ENCODE measurements at places on chromosomes 6 and 20.

DNA sequence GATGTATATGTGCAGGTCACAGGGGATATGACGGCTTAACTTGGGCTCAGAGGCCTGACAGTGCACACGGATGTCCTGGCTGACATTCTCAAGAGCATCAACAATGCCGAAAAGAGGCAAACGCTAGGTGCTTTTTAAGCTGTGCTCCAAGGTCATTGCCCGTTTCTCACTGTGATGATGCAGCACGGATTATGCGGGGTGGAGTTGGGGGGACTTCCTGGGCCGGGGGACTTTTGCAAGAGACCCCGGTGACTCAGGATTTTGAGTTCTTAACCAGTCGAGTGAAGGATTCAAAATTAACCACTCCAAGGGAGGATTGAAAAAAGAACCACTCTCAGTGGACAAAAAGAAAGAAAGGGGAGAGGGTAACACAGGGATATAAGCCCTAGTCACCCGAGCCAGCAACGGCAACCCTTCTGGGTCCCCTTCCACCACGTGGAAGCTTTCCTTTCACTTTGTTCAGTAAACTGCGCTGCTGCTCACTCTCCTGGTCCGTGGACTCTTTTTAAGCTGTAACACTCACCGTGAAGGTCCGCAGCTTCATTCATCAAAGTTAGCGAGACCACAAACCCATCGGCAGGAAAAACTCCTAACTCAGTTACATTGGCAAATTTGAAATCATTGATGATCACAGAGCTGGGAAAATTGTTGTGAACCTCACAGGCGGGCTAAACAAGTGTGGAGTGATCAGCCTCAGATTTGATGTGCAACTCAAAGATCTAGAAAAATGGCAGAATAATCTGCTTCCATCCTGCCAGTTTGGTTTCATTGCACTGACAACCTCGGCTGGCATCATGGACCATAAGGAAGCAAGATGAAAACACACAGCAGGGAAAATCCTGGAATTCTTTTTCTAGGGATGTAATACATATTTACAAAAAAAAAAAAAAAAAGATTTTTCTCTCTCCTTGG, 199.3 kb downstream of the ARID1B start:
- DNase-seq = no peak

- DNase-seq = peak; percentile 41
Observed at GRCh38 chr6:142942805-142943227, 2.2 kb downstream of the HIVEP2 start.

GRCh38 chr6:146287691-146288369, 255.8 kb upstream of the RAB32 start:
- no peak for DNase-seq

DNA sequence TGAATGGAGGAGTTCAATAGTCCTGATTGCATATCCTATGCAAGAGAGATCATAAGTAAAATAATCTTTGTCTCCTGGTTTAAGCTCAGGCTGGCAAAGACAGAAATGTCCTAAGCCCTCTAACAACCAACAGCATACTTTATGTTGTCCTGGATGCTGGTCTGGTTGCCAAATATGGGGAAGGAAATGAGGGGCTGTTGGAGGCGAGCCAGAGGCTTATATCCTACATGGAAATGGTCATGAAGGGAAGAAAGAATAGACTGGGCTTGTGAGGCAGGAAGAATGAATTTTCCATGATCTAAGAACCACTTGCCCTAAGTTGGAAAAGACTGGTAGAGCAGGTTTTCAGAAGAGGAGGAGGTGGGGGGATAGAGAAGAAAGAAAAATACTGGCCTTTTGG, 237.1 kb downstream of the SMOC2 start:
- no peak for DNase-seq

GRCh38 chr6:124928851-124929250, 33.4 kb upstream of the RNF217 start:
- DNase-seq = no peak

DNA sequence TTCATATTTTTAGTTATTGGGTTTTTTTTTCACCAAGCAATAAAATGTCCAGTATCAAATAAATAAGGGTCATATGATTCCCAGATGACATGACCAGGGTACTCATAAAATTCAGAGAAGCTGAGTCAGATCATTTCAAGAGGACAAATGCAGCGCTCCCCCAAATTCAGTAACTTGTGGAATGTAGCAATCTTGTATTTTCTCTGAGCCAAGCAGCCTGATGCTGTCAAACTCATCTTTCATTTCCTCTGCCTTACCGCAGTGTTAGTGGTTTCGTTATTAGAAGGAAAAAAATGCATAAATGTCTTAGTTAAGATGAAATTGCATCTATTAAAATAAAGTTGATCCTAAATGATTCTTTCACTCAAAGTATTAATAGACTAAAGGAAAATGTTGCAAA, 57.8 kb upstream of the EDN1 start:
- DNase-seq = no peak

DNA sequence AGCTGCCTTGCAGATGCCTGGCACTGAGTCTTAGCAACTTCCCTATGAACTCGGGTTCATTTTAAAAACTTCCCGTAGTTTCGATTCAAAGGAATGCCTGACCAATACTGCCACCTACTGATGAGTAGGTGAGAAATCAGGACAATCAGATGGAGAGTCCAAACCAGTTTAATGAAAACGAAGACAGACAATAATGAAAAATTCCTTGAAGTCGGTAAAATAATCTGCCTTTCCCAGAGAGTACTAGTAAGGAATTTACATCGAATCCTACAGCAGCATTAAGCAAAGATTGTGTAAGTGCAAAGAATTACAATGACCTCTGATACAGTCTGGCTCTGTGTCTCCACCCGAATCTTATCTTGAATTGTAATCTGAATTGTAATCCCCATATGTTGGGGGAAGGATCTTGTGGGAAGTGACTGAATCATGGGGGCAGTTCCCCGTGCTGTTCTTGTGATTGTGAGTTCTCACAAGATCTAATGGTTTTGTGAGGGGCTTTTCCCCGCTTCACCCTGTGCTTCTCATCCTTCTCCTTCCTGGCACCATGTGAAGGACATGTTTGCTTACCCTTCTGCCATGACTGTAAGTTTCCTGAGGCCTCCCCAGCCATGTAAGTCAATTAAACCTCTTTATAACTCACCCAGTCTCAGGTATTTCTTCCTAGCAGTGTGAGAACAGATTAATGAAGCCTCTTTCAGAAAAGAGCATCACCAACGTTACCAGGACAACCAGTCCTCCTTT, 134.4 kb downstream of the ARHGAP18 start:
- peak; percentile 17 for DNase-seq

GRCh38 chr6:103269581-103269980, 1590.1 kb downstream of the HACE1 start:
- DNase-seq = no peak

- no peak for DNase-seq
Observed at GRCh38 chr6:85576476-85576875, 17.2 kb downstream of the SNX14 start.

DNA sequence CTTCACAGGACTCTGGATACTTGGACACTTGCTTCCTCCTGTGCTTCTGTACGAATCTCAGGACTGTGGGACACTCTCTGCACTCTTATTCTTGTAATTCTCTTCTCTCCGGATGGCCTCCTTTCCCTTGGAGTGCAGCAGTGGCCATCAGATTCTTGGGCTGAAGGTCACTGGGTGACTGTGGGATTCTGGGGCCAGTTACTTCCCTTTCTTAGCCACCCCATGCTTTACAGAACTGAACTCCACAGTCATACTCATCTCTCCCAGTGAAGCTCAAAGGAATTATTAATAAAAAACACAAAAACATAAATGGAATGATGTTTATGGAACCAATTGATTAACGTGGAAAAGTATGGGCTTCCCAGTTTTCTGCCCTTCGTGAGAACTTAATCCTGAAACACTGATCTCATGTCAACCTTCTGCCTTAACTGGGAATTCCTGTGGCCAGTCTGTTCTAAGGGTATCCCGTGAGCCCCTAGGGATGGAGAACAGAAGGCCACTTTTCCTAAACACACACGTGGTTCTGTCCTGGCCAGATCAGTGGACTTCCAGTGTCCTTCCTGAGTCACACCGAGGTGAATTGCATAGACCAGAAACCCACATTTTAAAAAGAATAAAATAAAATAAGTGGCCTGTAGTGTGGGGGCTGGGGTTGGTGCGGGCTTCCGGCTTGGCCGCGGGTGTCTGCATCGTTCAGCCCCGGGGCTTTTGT, 23.6 kb upstream of the HLA-E start:
- no peak for DNase-seq

- DNase-seq = no peak
Observed at GRCh38 chr20:63893999-63894357, 948 bp upstream of the DNAJC5 start.

GRCh38 chr6:81906709-81907204, 154.3 kb upstream of the TENT5A start:
- DNase-seq = no peak

GRCh38 chr6:119449331-119450156, 100.0 kb upstream of the MAN1A1 start:
- no peak for DNase-seq

- peak; percentile 17 for DNase-seq
Observed at GRCh38 chr6:22954749-22955385, 385.5 kb downstream of the HDGFL1 start.

DNA sequence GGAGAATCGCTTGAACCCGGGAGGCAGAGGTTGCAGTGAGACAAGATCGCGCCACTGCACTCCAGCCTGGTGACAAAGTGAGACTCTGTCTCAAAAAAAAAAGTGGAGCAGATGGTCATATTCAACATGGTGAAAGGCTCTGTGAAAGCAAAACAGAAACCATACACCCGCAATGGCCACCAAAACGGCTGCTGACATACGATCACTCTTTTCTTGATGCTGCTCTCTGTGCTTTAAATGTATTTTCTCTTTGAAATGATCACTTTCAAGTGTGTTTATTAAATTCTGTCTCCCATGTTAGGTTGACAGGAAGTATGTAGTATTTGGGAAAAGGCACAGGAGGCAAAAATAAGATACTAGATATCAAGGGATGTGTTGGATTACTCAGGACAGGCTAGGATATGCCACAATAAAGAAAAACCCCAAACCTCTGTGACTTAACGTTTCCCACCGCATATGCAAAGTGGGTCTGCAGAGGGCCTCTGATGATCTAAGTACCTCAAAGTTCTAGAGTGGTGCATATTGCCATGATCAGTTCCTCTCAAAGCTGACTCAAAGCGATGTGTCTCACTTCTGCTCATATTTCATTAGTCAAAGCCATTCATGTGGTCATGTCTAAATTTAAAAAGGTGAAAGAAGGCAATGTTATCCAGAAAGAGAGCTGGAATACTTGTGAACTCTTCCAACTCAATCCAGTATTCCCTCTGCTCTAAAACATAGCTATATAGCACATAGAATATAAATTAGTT, 155.1 kb upstream of the SOX4 start:
- DNase-seq = no peak

GRCh38 chr6:135372758-135373157, 124.8 kb downstream of the AHI1 start:
- no peak for DNase-seq

DNA sequence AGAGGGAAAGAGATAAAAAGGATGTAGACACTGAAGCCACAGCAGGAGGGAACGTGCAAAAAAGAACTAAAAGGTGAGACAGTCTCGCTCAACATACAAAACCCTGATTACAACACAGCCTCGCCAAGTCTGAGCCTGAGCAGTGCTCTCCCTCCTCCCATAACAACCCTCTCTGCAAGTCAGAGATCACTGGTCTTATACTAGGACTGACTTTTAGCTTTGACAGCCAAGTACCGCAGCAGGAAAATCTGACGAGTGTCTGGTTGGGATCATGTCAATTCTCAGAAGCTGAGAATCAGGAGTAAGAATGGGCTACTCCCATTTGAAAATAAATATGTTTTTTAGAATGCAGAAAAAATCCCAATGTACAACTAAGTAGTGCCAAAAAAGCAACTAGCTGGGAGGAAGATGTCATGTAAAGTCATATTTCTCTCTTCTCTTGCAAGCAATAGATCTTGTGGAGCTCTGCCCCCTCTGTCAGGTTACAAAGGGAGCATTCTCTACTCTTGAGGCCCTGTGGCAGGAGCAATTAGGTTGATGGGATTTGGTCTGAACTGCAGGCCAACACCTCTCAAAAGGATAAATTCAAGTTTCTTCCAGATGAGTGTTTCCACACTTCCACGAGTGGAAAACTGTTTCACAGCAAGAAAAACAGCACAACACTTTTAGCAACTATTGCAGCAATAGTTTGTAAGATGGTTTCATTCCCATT, 118.9 kb upstream of the COL21A1 start:
- DNase-seq = no peak

GRCh38 chr6:125107896-125108295, 45.7 kb upstream of the TPD52L1 start:
- no peak for DNase-seq

DNA sequence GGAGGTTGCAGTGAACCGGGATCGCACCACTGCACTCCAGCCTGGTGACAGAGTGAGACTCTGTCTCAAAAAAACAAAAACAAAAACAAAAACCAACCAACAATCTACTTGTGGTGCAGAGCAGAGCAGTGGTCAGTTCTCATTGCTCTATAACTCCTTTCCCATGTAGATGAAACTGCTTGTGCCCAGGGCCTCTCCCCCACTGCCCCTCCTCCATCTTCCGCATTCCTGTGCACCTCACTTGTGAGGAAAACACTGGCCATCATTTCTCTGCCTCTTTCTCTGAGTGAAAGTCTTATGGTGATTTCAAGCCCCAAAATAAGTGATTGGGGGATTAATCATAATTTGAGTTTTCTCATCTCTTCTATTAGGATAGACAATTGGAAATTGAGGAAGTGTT, 63.9 kb upstream of the GLP1R start:
- no peak for DNase-seq

DNA sequence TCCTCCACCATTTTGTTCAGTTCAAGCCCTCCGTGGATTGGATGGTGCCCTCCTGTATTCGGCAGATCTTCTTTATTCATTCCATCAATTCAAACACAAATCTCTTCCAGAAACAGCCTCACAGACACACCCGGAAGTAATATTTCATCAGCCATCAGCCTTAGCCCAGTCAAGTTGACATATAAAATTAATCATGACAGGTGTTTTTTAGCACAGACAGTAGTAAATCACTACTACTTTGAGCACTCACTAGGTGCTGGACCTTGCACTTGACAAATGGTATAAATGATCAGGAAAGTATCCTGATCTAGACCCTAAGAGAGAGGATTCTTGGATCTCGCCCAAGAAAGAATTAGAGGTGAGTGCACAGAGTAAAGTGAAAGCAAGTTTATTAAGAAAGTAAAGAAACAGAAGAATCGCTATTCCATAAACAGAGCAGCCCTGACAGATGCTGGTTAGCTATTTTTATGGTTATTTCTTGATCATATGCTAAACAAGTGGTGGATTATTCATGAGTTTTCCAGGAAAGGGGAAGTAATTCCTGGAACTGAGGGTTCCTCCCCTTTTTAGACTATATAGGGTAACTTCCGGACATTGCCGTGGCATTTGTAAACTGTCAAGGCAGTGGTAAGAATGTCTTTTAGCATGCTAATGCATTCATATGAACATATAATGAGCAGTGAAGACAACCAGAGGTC, 194.6 kb upstream of the LAMP5 start:
- DNase-seq = no peak

Measured in HuH-7 (cell line).